ENCODE measurements at places on chromosomes 11 and 22. TPM values are rescaled to one million over a fixed set of nuclear protein-coding genes. Genes with fewer than 3 reads are reported as not detected.

The RRAS2 gene
- 37.4 TPM for total RNA-seq

The CABP7 gene
- total RNA-seq: not detected

The DERL3 gene
- total RNA-seq: 6.6 TPM

The LUZP2 gene
- 2.9 TPM for total RNA-seq

The TFIP11 gene
- total RNA-seq: 29.0 TPM

The IL10RA gene
- total RNA-seq: 13.3 TPM

The CADM1 gene
- 48.4 TPM for total RNA-seq

The TRIM48 gene
- total RNA-seq: not detected

The PDGFB gene
- 5.3 TPM for total RNA-seq

The RDX gene
- 88.7 TPM for total RNA-seq

The MS4A12 gene
- total RNA-seq: not detected

The MTA2 gene
- 61.3 TPM for total RNA-seq

The KBTBD3 gene
- total RNA-seq: 5.0 TPM

The ESAM gene
- total RNA-seq: 11.6 TPM

The SCUBE2 gene
- 78.7 TPM for total RNA-seq

The RANBP1 gene
- 131 TPM for total RNA-seq
